ENCODE measurements at places on chromosomes 7 and 10. TPM values are rescaled to one million over a fixed set of nuclear protein-coding genes. Genes with fewer than 3 reads are reported as not detected.
A peak's percentile ranks its signal among the peaks of the same experiment; 100 is the strongest.

DNA sequence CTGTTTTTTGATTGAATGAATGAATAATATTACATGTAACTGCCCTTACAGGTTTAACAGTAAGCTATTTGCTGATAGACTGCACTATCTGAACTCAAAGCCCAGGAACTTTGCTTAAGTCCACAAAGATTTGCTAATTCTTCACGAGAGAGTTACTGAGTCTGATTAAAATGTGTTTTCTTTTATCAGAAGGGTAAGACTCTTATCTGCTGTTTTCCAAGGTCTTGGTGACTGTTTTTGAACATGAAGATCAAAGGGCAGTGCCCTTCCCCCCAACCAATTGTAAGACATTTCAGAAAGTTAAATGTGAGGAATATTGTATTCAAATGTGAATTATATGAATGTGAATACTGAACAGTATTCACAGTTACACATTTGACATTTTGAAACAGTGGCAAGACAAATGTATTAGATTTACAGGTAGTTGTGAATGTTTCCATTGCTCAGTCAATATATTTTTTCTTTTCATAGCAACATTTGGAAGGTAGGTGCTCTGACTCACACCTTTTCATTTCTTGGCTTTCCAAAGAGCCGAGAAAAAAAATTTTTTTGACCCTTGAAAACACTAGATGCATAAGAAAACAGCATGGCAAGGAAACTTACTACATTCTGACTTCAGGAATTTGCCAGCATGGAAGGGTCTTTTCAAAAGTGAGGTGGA lies 62.7 kb downstream of the DKK1 start:
- H3K4me3 ChIP-seq, result no peak overlapping the region
- no peaks in the 10 kb centered on the region for H3K36me3 ChIP-seq
- H3K27me3 ChIP-seq, result no peaks in the 10 kb centered on the region
- H3K4me1 ChIP-seq, result no peaks in the 10 kb centered on the region
- H3K27ac ChIP-seq, result no peak overlapping the region

DNA sequence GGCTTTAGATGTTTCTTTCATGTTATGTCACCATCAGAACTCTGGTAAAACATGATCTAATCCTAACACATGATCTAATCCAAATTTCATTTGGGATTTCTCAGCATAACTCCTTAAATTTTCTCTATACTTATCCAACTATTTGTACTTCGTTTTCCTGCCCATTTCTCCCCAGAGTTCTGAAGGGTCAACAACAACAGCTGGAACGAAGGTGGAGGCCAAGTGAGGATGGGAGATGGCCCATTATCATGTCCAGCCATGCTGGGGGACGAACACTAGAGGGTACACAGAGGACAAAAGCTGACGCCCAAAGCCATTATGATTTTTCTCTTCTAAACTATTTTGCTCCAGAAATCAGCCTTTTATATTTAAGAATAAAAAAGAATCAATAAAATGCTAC lies 185.4 kb downstream of the DOCK4 start:
- H3K36me3 ChIP-seq, result no peaks in the 10 kb centered on the region
- no peak overlapping the region for H3K27ac ChIP-seq
- H3K4me1 ChIP-seq, result peaks cover 5% of the 10 kb centered on the region
- H3K4me3 ChIP-seq, result no peak overlapping the region
- no peak for DNase-seq
- no peaks in the 10 kb centered on the region for H3K27me3 ChIP-seq

EGR2 gene
- total RNA-seq, result 2.1 TPM

GRCh38 chr10:18659819-18660535 lies 746 bp downstream of the ARL5B start:
- H3K4me3 ChIP-seq, result peak overlapping the region; percentile 60
- peak; percentile 39 for DNase-seq
- no peaks in the 10 kb centered on the region for H3K27me3 ChIP-seq
- H3K27ac ChIP-seq, result peak overlapping the region; percentile 97

DNA sequence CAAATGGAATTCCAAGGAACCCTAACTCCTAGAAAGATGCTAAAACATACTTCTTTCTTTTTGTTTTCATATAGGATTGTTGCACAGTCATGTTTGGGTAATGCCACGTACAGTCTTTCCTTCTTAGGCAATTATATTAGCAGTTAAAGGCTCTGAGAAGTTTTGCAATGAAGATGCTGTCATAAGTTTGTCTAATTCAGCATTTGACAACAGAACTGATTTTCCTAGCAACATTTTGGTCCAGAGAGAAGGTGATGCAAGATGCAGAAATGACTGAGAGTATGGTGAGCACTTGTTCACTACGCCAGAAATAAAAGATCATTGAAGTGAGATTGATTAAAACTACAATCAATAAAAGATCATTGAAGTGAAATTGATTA lies 184.0 kb upstream of the PLXNA4 start:
- H3K27me3 ChIP-seq, result peaks cover 2% of the 10 kb centered on the region
- H3K4me1 ChIP-seq, result no peaks in the 10 kb centered on the region
- H3K36me3 ChIP-seq, result no peaks in the 10 kb centered on the region
- no peak overlapping the region for H3K4me3 ChIP-seq
- H3K27ac ChIP-seq, result no peak overlapping the region
- DNase-seq, result peak; percentile 45

- DNase-seq, result no peak
- no peak overlapping the region for H3K4me3 ChIP-seq
These were observed 590.5 kb downstream of the PARD3 start for GRCh38 chr10:34224639-34225038.

PSD gene
- 5.3 TPM for total RNA-seq

DNA sequence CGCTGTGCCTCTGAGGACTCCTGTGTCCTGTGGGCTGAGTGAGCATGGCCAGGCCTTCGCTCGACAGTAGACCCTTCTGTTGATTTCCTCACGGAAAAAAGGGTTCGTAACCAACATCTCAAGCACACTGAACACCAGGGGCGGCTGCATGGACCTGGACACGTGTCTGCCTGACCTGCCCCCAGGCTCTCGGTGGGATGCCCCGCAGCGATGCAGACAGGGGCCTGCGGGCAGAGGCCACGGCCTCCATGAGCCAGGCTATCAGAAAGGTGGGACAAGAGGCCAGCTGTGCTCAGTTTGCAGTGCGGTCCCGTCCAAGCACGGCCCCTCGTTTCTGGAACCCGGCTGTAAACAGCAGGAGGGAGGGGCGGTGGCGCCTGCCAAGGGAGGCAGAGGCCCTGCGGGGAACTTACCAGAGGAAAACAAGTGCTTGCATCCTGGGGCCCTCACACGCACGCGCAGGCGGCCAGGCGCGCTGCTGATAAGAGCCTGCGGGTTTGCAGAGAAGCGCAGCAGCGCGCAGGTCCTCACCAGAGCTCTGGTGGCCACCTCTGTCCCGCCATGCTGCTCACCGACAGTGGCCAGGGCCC lies 10.6 kb downstream of the GPR146 start:
- H3K4me3 ChIP-seq, result no peak overlapping the region
- H3K27ac ChIP-seq, result no peak overlapping the region
- H3K36me3 ChIP-seq, result peaks cover 1% of the 10 kb centered on the region
- DNase-seq, result no peak
- no peaks in the 10 kb centered on the region for H3K4me1 ChIP-seq
- no peaks in the 10 kb centered on the region for H3K27me3 ChIP-seq

DNA sequence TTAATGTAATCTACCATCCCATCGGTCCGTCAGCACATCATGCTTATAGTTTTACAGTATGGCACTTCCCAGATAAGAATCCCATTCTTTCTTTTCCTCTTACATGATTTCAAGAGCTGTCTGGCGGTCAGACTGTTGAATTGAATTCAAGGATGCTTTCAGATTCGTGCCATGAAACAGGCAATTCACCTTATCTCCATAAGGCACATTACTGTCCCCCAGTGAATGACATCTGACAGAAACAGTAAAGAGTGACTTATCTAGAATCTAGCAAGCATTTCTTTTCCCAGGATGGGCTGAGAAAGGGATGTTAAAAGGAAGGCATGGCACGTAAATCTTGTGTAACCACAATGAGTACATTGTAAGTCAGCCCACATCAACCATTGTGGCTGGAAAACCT lies 61.1 kb upstream of the SEM1 start:
- H3K4me3 ChIP-seq, result no peak overlapping the region
- no peaks in the 10 kb centered on the region for H3K4me1 ChIP-seq
- H3K27me3 ChIP-seq, result no peaks in the 10 kb centered on the region
- H3K36me3 ChIP-seq, result no peaks in the 10 kb centered on the region

HTR7 gene
- 0.77 TPM for total RNA-seq

HABP2 gene
- total RNA-seq, result not detected

GRCh38 chr10:17386616-17387075 lies 67.7 kb downstream of the ST8SIA6 start:
- H3K4me3 ChIP-seq, result no peak overlapping the region
- H3K27me3 ChIP-seq, result no peaks in the 10 kb centered on the region
- no peaks in the 10 kb centered on the region for H3K36me3 ChIP-seq
- H3K4me1 ChIP-seq, result no peaks in the 10 kb centered on the region

DNA sequence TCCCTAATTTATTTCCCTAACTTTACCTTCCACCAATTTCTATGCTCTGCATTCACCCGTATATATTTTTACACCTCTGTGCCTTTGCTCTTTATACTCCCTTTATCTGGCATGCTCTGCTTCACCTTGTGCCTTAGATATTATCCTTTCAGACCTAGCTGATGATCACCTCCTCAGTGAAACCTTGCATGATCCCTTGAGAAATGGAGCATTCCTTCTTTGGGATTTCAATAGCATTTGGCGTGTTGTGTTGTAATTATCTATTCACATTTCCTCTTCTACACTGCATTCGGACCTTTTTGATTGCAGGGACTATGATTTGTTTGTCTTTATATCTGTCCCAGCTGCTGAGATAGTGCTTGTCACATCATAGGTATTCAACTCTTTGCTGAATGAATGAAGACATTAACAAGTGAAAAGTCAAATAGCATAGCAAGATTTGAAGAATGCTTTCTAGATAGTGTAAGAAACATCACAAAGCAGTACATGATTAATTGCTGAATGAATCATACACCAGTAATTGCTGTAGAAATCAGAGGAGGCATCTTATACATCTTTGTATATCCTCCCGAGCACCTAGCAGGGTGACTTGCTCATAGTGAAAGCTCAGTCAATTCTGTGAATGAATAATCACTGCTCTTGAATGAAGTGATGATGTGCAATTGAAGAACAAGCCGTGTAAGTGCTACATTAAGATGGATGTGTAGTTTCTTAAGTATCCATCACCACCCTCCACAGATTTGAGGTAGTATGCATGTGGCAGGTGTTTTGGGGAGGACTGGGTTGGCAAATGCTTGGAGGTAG lies 2.0 kb upstream of the TM9SF3 start:
- peaks cover 8% of the 10 kb centered on the region for H3K4me1 ChIP-seq
- no peak overlapping the region for H3K4me3 ChIP-seq
- peak; percentile 74 for DNase-seq
- no peaks in the 10 kb centered on the region for H3K27me3 ChIP-seq
- H3K27ac ChIP-seq, result no peak overlapping the region
- H3K36me3 ChIP-seq, result no peaks in the 10 kb centered on the region

DNA sequence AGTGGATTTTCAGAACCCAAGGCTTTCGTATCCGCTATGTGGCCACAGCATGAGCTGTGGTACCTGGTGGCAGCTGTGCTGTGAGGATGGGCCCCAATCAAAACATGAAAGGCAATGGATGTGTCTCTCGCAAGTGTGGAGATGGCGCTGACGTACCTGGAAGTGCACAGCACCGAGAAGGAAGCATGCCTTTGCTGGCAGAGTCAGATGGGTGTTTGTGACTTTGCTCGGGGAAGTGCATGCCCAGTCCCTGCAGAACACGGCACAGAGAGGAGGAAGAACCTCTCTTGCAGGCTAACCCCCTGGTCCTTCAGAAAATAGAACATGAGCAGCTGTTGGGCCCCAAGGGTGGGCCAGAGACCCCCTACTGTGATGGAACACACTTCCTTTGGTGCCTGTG lies 654.1 kb upstream of the ZWINT start:
- H3K4me3 ChIP-seq, result no peak overlapping the region
- no peaks in the 10 kb centered on the region for H3K4me1 ChIP-seq
- no peaks in the 10 kb centered on the region for H3K27me3 ChIP-seq
- no peaks in the 10 kb centered on the region for H3K36me3 ChIP-seq
- no peak for DNase-seq
- H3K27ac ChIP-seq, result no peak overlapping the region

PRF1 gene
- total RNA-seq, result not detected

- no peak overlapping the region for H3K27ac ChIP-seq
- no peaks in the 10 kb centered on the region for H3K27me3 ChIP-seq
- DNase-seq, result no peak
These were observed 32.1 kb upstream of the CALN1 start for GRCh38 chr7:72444026-72444776.

DNA sequence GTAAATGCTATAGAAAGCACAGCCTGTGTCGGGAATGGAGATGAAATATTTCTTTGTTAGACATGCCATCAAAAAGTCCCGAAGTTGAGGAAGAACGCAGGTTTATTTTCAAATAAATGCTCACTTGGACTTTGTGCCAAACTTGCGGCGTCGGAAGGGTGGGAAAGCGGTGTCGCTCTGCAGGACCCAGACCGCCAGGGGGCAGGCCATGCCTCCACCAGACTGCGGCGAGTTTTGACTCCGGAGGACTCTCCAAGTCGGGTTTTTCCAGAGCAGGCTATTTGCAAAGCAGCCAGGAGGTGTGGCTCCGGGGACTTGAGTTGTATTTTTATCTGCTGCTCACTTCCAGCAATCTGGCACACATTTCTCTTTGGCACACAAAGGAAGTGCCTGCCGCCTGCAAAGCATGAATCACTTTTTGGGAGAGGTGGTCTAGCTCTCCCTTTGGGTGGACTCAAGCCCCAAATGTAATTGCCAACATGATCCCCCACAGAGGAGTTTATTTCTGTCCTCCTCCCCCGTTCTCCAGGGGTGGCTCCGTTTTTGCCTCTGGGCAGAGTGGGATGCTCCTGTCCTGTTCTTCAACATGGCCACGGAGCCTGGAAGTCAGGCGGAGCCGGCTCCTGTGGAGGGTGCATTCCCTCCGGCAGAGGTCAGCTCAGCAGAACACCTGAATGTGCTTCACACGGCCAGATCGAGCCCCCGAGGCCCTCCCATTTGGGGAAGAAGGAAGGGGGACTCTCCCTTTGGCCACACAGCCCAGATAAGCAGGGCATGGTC lies 82.3 kb upstream of the GPR26 start:
- H3K4me1 ChIP-seq, result no peaks in the 10 kb centered on the region
- H3K36me3 ChIP-seq, result no peaks in the 10 kb centered on the region

DNA sequence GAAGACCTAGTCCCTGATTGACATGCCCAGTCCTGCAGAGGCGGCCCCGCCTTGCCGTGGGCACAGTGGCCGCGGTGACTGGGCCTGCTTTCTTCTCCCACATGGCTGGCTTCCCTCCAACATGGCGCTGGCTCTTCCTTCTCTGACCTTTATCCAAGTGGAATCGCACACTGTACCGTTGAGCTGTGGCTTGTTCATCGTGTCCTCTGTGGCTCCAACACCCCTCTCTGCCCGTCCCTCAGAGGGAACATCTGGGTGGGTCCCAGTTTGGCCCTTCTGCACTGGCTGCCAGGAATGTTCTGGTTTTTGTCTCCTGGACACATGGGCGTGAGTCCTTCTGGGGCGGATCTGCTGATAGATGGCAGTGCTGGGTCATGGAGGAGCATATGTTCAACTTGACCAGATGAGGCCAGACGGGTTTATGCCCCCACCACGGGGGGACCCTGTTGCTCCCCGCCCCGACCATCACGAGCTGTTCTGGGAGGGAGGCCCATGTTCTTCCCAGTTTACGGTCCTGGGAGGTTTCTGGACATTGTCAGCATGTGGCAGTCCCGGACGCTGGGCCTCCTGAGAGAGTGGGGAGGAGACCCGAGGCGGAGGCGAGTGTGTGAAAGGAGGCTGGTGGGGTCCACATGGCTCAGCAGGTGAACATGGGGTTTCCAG lies 63.5 kb downstream of the LHPP start:
- H3K27ac ChIP-seq, result no peak overlapping the region
- H3K36me3 ChIP-seq, result no peaks in the 10 kb centered on the region
- H3K4me3 ChIP-seq, result no peak overlapping the region
- peaks cover 3% of the 10 kb centered on the region for H3K4me1 ChIP-seq

GRCh38 chr7:153627323-153627722 lies 424.9 kb upstream of the DPP6 start:
- H3K36me3 ChIP-seq, result no peaks in the 10 kb centered on the region
- no peaks in the 10 kb centered on the region for H3K4me1 ChIP-seq
- no peak overlapping the region for H3K27ac ChIP-seq
- H3K27me3 ChIP-seq, result no peaks in the 10 kb centered on the region

Measured in fibroblast of lung (primary cell).